ENCODE measurements at places on chromosomes 7 and 10.
A peak's percentile ranks its signal among the peaks of the same experiment; 100 is the strongest.

DNA sequence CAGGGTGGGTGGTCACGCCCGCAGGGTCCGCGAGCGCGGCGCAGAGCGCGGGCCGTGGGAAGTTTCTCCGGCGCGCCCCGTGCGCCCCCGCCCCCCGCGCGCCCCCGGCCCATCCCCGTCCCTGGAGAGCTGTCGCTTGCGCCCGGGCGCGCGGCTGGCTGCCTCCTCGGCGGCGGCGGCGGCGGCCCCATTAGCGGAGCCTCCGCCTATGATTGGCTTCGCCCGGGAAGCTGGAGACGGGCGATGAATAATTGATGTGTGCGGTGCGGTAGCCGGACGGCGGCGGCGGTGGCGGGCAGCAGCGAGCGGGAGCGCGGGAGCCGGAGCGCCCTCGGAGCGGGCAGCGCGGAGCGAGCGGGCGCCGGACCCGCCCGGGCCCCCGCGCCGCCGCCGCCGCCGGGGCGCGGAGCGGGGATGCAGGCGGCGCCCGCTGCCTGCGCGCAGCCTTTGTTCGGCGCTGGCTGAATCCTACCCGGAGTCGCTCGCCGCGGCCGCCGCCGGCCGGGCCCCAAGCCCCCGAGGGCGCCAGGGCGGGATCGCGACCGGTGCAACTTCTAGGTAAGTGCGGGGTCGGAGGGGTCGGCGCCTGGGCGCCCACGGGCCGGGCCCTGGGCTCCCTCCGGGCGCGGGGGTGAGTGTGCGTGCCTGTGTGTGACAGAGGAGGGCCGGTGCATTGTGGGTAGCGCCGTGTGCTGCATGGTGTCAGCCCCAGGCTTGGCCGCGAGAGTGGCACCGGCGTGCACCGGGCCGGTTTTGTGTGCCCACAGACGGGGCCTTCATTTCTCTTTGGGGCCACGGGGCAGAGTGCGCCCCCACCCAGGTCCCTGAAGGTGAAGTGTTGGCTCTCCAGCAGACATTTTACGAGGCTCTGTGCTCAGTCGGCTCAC is 103.8 kb upstream of the PPIF start:
- DNase-seq, result peak; percentile 35

GRCh38 chr7:152048051-152048450 is 22.6 kb downstream of the GALNT11 start:
- no peak for DNase-seq

DNA sequence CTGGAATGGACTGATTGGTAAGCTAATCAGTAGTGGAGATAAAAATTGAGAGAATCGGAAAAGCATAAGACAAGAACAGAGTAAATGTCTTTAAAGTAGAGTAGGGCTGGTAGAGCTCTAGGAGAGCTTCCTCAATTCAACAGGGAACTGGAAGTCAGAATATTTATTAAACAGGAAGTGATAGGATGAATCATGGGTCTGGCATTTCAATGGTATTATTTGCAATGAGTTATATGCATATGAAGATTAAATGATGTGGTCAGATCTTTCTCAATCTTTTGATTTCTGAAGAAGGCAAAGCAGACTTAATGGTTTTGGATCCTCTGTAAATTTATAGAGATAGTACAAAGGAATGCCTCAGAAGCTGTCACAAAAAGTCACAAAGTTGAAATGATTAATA is 349.0 kb downstream of the HPSE2 start:
- DNase-seq, result no peak

GRCh38 chr7:5692845-5693278 is 88.6 kb downstream of the RNF216 start:
- DNase-seq, result no peak

DNA sequence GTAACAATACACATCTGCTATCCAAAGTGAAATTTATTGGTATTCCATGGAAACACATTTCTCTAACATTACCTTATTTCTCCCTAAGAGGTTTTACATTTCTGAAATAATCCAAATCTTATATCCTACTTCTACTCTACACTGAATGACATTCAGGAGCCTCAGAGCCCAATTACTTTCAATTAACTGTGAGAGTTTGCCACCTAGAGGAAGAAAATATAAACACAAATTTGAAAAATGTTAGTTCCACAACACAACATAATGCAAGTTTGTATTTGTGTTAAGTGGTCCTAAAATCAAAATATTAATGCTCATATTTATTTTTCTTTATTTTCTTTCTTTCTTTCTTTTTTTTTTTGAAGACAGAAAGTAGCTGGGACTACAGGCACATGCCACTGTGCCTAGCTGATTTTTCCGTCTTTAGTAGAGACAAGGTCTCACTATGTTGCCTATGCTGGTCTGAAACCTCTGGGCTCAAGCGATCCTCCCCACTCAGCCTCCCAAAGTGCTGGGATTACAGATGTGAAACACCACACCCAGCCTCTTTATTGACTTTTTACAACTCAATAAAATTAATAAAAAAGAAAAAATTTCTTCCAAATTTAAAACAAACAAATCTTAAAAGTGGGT is 46.0 kb downstream of the ATAD1 start:
- DNase-seq, result no peak

- DNase-seq, result no peak
Measured at GRCh38 chr7:101813402-101814019, 3.9 kb upstream of the CUX1 start.

DNA sequence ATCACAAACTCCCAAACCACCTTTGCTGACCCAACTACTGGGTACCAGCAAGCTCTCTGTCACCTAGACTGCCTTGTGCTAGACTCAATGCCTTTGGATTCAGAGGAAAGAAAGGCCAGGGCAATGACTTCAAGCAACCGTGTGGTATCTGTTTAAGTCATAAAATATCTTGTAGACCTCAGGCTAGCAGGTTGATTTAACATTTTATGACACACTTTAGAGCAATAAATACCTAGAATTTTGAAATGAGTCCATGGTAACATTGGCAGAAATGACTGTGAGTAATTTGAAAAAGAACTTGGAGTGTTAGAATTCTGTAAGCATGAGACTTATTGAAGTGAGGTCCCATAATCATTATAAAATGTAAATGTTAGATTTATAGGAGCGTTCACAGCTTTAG is 87.2 kb downstream of the TWIST1 start:
- DNase-seq, result no peak
